ENCODE measurements at places on chromosomes 2 and 18. TPM values are rescaled to one million over a fixed set of nuclear protein-coding genes. Genes with fewer than 3 reads are reported as not detected.

DNA sequence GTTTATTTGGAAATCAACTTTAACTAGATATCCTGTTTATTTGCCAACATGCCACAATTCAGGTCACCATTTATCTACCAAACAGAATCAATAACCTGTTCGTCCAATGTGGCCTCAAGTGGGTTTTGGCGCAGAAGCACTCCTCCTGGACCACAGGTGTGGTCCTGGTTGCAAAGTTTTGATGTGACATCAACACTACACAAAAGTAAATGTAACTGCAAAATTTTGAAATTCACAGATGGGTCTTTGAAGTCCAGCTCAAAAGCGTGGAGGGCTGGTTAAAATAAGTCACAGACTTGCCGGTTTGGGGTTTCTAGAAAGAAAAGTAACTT, 474 bp upstream of the GCA start:
- no peak for DNase-seq

DNA sequence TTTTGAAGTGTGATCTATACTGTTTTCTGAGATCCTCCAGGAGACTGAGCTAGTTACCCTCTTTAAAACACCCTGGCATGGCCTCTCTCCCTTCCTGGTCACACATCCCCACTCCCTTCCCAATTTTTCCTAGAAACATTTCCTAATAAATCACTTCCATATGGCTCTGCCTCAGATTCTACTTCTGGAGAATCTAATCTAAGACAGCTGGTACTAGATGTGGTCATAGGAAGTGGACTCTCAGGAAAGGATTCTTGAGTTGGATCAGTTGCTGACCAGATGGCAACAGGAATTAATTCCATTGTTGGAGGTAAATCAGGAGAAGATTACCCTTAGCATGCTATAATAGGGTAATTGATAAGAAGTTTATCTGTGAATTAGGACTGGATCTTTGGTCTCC, 310.5 kb downstream of the SATB2 start:
- no peak for DNase-seq

DNA sequence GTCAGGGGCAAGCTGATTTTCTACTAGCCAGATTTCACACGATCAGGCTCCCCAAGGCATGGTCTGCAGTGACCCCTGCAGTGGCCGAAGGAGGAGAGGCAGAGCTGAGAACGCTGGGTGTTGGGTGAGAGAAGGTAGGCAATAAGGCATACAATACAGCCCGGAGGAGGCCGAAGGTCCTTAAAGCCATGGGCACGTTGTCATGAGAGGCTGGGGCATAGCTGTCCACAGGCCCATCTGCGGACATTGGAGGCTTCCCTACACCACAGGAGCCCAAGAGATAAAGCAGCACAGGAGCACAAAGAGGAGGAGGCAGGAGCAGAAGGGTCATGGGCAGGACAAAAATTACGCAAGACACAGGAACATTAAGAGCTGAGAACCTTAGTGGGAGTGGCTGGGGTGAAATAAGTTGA, 16.7 kb upstream of the BZW1 start:
- DNase-seq: peak; percentile 33

The KLF7 gene
- total RNA-seq: 22.2 TPM

The NMS gene
- not detected for total RNA-seq

All from left ventricle myocardium superior (tissue), 1 donor.